ENCODE measurements at places on chromosomes 6 and 20. TPM values are rescaled to one million over a fixed set of nuclear protein-coding genes. Genes with fewer than 3 reads are reported as not detected.

Gene HLA-DRB1
- total RNA-seq = 471 TPM

Gene PPP1R3D
- total RNA-seq = 11.8 TPM

DNA sequence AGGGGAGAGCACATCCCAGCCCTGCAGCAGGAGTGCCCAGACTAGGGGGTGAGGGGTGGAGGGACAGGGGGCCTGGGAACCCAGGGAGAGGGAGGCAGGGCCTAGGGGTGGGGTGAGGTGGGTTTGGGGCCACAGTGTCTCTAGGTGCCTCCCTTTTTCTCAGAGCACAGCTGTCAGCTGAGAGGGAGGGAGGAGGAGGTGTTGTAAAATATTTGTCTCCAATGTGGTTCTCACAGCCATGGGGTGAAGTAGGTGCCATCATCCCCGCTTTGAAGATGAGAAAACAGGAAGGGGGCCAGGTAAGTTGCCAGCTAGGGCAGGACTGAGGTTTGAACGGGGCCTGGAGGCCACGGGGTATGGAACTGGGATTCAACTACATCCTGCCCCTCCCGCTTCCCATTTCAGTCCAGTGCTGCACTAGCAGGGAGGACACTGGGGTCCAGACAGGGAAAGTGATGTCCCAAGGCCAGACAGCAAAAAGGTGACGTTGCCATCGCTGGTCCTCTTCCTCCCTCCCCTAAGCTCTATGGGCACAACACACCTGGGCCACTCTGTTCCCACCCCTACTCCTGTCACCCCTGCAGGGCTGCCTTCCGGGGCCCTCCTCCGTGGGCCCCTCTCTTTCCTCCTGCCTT is 20.3 kb downstream of the PACSIN1 start:
- DNase-seq = no peak

- DNase-seq = no peak
These were observed 17.4 kb downstream of the RSPH4A start for GRCh38 chr6:116633685-116634084.

DNA sequence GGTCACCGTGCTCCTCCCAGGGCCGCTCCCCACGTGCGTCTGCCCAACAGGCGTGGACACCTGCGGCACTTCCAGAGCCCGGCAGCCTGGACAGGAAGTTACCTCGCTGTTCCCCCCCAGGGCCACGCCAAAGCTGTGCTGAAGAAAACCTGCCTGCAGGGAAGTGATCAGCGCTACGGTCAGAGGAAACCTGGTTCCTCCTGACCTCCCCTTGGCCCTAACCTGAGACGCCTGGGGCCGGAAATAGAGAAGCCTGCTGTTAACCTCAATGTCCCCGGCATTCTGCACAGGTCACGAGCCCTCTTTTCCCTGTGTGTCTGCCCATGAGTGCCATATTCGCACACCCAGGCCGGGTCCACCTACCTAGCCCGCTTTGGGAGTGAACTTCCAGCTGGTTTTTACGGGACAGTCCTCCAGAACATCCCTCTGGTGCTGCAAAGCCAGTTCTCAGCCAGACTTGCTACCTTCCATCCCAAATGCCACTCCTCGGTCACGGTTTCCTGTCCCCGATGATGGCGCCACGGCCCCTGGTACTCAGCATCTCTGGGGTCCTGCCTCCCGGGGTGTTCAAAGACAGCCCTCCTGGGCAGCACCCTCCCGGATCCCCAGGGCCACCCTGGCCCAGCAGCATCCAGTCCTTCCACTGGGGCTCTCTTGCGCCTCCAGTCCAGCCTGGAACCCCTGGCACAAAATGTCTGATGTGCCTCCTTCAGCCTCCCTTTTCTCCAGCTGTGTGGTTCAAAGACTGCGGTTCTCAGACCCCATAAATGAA is 12.0 kb upstream of the IRF4 start:
- DNase-seq = no peak

All from lung (tissue), 17 donors.